ENCODE measurements at places on chromosomes 13 and 19.

GRCh38 chr13:105159841-105160240, 1375.6 kb downstream of the EFNB2 start:
- no peak for DNase-seq

DNA sequence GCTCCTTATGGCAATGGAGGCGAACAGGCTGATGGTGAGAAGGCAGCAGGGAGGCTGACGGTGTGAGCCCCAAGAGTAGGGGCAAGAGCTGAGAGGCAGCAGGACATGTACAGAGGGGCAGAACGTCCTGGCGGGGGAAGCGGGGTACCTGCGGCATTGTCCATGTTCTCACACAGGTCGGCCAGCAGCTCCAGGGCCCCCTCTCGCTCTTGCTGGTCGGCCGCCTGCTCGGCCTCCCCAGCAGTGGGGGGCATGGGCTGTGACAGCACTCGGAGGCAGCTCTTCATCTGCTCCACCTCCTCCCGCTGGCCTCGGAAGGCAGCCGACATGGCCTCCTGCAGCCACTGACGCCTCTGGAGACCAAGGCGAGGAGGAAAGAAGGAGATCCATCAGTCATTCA, 2.4 kb downstream of the HSPBP1 start:
- DNase-seq: no peak

DNA sequence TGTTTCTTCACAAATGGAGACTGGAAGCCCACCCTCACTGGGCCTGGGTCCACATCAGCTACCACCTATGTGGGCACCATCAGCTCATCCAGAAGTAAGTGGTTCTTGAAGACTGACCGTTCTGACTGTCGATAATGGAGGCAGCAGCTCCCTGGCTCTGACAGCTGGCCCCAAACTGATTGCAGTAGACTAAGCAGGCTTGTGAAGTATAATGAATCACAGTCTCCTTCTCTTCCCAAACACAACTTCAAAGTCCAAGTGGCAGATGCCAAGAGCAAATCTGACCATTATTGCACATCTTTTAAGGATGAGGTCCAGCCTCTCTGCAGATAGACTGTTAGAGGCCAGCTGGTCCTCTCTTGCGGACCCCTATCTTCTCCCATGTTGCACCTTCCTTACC, 574.4 kb upstream of the KLF12 start:
- no peak for DNase-seq

- no peak for DNase-seq
Measured at GRCh38 chr19:55347442-55348009, 7.0 kb downstream of the COX6B2 start.

- DNase-seq: no peak
Measured at GRCh38 chr19:7434391-7434790, 54.4 kb downstream of the PEX11G start.
